ENCODE measurements at places on chromosomes 6 and 20. TPM values are rescaled to one million over a fixed set of nuclear protein-coding genes. Genes with fewer than 3 reads are reported as not detected.

Gene ELOVL4
- 10.1 TPM for total RNA-seq

Gene NT5DC1
- total RNA-seq = 64.9 TPM

Gene NOL4L
- total RNA-seq = 28.9 TPM

Gene TFAP2D
- not detected for total RNA-seq

Gene DUSP15
- total RNA-seq = 6.7 TPM

Gene GATA5
- total RNA-seq = 0.39 TPM

Gene MLN
- not detected for total RNA-seq

Gene SIRPG
- not detected for total RNA-seq

Gene CCDC170
- total RNA-seq = 0.26 TPM

Gene TRIM40
- not detected for total RNA-seq

Gene GINS1
- 74.3 TPM for total RNA-seq

Gene OOEP
- total RNA-seq = not detected

Gene TPD52L2
- total RNA-seq = 98.4 TPM

Gene MOXD1
- total RNA-seq = 2.5 TPM

Gene WRNIP1
- 38.1 TPM for total RNA-seq

Gene MATN4
- total RNA-seq = 0.11 TPM

Gene GPR6
- total RNA-seq = 0.20 TPM

Gene MCCD1
- not detected for total RNA-seq

Gene CLPSL2
- 6.0 TPM for total RNA-seq

Gene AP5S1
- 3.9 TPM for total RNA-seq

Gene TTPAL
- total RNA-seq = 19.5 TPM

Gene EYS
- total RNA-seq = 0.11 TPM

Gene C6orf58
- total RNA-seq = not detected

Gene PPP1R16B
- total RNA-seq = 8.2 TPM

Gene HS3ST5
- total RNA-seq = 14.4 TPM

Gene GSTA3
- total RNA-seq = not detected

Gene KIF3B
- 28.3 TPM for total RNA-seq

Gene PAX1
- total RNA-seq = not detected

Gene SEL1L2
- total RNA-seq = not detected

Gene BPIFA2
- not detected for total RNA-seq

Gene LTA
- not detected for total RNA-seq

Gene KIFC1
- total RNA-seq = 73.8 TPM

Gene SIRPB2
- not detected for total RNA-seq

Gene ANGPT4
- total RNA-seq = 0.07 TPM

Gene NKX2-2
- 0.11 TPM for total RNA-seq

Gene HCRTR2
- total RNA-seq = not detected

Gene SNX14
- 35.5 TPM for total RNA-seq

Gene APCDD1L
- total RNA-seq = 1.1 TPM

Gene TMEM74B
- 4.9 TPM for total RNA-seq

Gene RIN2
- total RNA-seq = 1.0 TPM

Gene STMND1
- not detected for total RNA-seq

Gene ADGB
- not detected for total RNA-seq

Gene PI3
- total RNA-seq = not detected

Gene XRN2
- 96.7 TPM for total RNA-seq

Gene LBP
- total RNA-seq = 0.35 TPM

Gene ULBP1
- 2.1 TPM for total RNA-seq

Gene WFDC10B
- not detected for total RNA-seq

Gene SLC25A27
- 5.1 TPM for total RNA-seq

Measured in H9 (cell line).